Sigmoid colon (tissue), 7 donors: ENCODE measurements at places on chromosomes 3 and 15.

GRCh38 chr15:84151205-84151931, 84.2 kb upstream of the GOLGA6L4 start:
- peak; percentile 42 for DNase-seq

DNA sequence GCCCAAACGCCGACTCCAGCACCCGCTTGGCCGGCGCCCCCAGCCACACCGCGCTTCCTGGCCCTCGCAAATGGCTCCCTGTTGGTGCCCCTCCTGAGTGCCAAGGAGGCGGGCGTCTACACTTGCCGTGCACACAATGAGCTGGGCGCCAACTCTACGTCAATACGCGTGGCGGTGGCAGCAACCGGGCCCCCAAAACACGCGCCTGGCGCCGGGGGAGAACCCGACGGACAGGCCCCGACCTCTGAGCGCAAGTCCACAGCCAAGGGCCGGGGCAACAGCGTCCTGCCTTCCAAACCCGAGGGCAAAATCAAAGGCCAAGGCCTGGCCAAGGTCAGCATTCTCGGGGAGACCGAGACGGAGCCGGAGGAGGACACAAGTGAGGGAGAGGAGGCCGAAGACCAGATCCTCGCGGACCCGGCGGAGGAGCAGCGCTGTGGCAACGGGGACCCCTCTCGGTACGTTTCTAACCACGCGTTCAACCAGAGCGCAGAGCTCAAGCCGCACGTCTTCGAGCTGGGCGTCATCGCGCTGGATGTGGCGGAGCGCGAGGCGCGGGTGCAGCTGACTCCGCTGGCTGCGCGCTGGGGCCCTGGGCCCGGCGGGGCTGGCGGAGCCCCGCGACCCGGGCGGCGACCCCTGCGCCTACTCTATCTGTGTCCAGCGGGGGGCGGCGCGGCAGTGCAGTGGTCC, 3.5 kb downstream of the ISLR2 start:
- DNase-seq, result no peak

DNA sequence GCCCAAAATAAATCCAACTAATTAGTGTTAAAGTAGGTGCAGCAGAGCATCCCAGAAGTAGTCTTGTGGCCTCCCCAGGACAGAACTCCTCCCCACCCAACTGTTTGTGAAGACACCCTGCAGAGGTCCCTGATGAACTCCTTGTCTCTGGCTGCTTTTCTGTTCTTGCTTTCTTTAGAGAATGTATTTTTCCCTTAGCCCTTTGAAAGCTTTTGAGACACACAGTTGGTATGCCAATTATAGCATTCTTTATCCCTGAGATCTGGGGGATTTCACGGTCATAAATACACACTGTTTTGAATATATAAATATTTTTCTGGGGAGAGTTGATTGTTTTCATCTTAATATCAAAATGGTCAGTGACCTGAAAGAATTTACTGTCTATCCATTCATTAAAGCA, 9.8 kb downstream of the TFG start:
- no peak for DNase-seq

GRCh38 chr15:36722555-36722954, 143.1 kb downstream of the CDIN1 start:
- no peak for DNase-seq

DNA sequence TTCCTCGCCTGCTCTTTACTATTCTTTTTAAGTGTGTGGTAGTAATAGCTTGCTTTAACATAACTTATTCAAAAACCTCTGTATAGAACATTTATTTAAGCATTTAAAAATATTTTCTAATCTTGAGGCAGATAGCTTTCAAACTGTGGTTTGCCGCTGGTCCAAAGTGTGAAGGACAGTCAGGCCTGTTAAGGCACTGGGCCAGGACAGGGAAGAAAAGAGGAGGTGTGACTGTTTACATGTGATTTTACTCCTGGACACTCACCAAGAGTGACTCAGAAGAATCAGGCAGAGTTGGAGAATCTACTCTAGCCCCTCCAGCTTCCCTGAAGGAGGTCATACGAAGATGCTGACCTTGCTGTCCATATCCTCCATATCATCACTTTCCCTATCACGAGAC, 44.7 kb downstream of the CEP152 start:
- DNase-seq, result no peak

DNA sequence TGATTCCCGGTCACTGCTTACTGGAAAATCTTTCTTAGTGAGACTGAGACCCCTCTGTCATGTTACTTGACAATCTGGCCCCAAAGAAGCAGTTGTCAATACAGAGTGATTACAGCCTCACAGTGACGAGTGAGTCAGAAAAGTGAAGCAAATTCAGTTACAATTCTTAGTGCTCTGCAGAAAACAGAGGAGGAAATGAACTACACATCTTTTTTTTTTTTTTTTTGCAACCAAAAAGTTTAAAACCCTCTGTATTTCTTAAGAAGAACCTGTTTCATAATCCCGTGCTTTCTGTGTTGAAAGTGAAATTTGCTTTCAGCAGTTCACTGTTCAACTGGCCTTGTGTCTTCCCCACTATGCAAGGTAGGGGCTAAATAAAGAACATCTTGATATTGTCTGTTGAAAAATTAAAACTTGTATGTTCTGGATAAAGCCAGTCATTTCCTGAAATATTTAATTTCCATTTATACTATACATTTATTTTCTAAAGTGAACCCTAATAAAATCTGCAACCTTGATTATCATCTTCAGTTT, 1.9 kb downstream of the AQP9 start:
- no peak for DNase-seq
